ENCODE measurements at places on chromosomes 2 and 18.

DNA sequence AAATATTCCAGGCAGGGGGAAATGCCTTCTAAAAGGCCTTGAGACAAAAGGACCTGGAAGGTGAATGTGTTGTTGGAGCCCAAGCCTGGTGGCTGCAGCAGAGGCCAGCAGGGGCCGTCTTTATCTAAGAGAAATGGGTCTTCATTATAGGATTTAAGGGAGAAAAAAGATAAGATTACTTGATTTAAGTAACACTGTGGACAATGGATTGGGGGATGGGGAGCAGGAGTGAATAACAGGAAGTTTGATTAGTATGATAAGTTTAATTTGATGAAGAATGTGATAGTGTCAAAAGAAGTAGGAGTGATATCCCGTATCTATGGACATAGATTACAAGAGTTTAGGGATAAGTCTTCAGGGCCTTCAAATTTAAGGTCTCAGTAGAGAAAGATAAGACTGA lies 64.2 kb downstream of the WDR75 start:
- no peak for DNase-seq

DNA sequence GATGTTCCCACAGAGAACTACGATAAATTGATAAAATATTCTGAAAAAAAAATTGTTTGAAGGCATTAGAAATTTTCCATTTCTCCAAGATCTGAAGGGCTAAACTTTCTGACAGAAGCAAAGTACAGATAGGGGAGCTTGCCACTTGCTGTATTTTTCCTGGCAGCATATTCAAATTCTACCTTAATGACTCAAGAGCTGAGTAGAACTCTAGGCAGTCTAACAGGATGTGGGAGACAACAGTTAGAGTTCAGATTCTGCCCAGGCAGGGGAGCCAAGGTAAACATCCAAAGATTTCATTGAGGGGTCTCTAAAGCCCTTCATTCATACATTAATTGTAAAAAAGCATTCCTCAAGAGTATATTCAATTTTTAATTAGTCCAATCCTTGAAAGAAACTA lies 46.0 kb upstream of the RIT2 start:
- DNase-seq: no peak

DNA sequence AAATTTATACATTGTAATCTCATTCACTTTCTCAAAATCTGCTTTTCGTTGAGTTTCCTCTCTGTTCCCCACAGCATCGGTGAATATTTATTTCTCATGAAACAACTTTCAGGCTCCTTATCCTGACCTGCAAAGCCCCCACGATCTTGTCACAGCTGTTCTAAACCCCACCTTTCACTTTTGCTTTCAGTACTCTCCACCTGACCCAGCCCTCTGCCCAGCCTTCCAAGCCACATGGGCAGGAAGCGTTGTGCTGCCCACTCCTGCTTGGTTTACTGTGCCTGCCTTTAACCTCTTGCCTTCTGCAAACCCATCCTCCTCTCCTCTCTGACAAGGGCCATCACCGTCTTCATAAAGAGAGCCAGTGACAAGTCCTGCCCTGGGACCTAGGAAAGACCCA lies 262.5 kb downstream of the GALR1 start:
- DNase-seq: no peak

DNA sequence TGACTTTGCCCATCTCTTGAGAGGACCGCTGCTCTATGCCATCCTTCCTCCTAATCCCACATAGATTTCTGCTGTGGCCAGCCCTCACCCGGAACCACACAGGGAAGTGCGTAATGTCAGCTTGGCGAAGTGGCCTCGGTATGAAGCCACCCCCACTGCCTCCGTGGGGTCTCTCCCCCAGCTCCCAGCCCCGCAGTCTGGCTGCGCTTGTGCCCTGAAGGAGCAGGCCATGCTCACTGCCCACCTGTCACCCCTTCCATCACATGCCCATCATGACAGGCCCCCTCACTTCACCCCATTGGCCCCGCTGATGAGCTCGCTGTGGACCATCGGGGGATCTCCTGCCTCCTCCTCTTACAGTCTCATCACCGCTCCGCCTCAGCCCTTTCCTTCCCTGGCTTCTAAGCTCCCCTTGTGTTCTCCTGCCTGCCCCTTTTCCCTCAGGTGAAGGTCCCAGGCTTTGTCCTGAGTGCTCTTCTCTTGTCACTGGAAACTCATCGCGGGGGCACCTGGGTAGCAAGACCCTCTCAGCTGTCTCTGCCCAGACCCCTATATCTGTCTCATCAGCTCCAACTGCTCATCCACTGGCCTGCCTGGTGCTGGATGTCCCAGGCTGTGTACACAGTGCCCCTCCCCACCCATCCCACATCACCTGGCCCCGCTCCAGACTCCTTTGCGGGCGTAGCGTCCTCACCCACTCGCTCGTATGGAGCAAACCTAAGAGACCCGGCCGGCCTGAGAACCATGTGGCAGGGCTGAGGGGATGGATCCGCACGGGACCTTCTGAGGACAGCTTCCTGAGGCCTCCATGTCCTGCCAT lies 81.7 kb downstream of the GLI2 start:
- DNase-seq: no peak

DNA sequence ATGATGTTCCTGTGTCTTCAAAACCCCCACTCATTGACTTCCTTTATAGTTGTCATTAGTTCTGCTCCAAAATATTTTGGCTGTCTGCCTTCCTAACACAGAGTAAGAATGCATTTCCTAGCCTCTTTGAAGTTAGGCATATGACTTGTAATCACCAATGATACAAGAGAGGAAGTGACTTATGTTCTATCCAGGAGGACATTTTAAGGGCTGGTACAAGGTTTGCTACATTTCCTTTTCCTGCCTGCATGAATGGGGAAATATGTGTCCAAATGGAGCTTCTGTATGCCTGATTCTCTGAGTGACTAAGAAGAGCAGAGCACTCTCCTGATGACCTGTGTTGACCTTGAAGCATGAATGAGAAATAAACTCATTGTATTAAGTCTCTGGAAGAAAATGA lies 115.1 kb downstream of the PLCL1 start:
- no peak for DNase-seq

DNA sequence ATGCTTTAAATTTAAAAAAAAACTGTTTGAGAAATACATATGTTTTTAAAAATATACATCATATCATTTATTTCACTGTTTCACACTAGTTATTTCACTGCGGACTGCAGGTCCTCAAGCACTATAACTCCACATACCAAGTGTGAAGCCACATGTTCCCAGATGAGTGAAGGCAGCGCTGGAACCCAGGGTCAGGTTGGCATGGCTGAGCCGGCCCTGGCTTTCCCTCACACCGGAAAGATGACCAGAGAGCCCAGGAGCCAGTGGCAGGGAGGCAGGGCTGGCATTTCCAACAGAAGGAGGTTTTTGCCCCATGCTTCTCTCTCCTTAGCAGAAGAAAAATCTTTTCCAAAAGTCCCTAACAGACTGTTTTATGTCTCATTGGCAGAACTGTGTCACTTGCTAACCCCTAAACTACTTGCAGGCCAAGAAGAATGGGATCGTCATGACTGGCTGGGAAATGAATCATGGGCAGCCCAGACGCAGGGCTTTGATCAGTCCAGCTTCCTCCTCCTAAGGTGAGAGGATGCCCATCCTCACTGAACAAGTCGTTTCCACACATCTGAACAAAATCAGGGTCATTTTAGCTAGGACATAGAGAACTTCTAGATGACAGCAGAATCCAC lies 287.6 kb upstream of the HNRNPA3 start:
- no peak for DNase-seq

- DNase-seq: no peak
These were observed at the start of gene CAVIN2 for GRCh38 chr2:191846515-191847476. Gene CAVIN2 (minus strand): TSS chr2:191847088. CDS start chr2:191846925, 163 bp downstream.

GRCh38 chr2:72944804-72945449 lies 27.6 kb downstream of the EMX1 start:
- DNase-seq: no peak

DNA sequence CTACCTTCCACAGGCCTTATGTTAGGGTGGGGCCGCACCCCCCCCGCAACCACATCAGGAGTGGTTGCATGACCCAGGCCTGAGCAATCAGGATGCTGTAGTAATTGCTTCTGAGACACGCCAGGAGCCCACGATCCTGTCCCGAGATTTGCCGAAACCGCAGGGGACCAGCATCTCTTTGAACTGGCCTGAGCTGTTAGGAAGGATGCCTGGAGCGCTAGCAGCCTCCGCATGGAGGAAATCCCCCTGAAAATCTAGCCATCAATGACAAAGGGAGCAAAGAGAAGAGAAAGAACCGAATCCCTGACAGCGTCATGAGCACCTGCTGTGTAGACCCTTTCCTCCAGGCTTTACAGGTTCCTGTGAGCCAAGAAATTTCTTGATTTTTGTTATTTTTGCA lies 8.7 kb upstream of the TEX44 start:
- DNase-seq: no peak

DNA sequence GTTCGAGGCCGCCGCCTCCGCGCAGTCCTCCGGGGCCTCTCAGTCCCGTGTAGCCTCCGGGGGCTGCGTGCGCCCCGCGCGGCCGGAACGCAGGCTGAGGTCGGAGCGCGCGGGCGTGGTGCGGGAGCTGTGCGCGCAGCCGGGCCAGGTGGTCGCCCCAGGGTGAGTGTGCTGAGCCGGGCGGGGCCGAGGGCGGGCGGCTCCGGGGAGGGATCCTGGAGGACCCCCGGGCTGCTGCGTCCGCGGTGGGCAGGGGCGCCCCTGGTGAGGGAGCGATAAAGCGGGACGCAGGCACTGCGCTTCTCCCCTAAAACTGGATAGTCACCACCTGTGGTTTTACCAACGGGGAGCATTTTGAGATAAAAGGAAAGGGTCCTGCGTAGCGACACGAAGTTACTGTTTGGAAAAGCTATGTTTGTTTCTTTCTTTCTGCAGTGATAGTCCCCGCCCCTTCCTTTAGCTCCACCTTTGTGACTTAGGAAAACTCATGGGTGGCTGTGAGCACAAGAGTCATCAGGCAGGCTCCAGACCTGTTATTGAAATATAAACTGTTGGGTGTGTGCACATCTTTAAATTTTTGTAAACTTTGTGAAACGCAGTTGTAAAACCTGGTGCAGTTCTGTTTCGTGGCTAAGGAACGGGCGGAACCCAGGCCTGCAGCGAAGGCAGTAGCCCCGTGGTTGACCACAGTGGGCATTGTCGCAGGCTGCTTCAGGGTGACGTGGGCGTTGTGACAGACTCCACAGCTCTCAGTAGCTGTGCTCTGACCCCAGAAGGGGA lies 687 bp downstream of the CTDP1 start:
- DNase-seq: peak; percentile 18

DNA sequence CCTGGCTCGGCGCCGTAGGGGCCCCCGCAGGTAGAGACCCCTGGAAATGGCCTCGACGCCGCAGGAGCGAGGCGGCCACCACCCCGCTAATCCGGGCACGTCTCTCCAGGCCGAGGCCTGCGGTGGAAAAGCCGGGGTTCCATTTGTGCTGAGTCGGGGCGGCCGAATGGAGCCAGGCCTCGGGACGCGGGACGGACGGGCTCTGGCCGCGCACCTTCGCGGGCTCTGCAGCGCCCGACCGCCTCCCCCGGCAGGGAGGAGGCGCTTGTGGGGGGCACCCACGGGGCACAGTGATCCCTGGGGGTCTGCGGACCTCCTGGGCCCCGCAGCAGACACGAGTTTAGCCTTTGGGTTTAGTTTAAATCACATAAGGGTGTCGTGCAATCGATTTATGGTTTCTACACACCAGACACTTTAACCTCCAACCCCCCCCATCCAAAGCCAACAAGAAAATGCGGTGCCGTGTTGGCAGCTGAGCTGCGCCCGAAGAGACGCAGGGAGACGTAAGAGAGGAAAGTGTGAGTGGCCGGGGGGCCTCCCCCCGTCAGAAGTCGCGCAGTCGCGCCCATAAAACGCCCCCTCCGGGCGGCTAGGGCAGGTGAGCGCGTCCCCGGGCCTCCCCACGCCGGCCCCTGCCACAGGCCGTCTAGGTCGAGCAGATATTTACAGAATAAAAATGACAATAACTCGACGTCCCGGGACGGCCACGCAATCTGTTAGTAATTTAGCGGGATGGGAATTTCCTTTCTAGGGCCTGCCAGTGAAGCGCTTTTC lies 1.0 kb upstream of the NFATC1 start:
- DNase-seq: peak; percentile 69

DNA sequence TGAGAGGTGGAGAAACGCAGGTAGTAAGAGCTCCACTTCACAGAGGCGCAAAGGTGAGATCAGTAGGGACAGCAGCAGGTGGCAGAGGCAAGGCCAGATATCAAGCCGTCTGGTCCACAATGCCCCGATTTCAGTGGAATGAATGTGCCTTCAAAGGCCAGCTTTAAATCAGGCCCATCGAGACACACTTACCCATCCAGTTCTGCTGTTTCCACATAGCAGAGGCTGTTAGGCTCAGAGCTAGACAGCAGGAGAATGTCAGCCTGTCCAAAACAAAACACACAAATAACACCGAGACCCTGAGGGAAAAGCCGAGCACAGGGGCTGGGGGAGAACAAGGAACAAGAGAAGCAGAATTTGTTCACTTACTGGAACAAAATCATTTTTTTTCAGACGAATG lies 75.8 kb upstream of the NARS1 start:
- DNase-seq: no peak

DNA sequence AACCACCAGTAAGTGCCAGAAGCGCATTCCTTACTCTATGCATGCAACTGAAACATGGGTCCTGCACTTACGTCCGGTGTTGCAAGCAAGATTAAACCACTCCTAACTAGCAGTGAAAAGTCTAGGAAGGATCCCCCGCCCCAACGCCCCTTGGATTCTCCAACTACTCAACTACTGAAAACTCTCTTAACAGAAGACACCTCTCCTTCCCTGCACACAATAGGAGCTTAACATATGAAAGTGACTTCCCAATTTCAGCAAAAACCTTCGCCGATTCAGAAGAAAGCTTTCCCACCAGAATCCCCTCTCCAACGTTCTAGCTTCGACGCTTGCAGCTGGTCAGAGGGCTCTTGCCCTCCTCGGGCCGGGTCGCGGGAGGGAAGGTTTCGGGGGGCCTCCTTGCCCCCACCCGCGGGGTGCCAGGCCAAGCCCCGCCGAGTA lies 578 bp downstream of the IWS1 start:
- no peak for DNase-seq

DNA sequence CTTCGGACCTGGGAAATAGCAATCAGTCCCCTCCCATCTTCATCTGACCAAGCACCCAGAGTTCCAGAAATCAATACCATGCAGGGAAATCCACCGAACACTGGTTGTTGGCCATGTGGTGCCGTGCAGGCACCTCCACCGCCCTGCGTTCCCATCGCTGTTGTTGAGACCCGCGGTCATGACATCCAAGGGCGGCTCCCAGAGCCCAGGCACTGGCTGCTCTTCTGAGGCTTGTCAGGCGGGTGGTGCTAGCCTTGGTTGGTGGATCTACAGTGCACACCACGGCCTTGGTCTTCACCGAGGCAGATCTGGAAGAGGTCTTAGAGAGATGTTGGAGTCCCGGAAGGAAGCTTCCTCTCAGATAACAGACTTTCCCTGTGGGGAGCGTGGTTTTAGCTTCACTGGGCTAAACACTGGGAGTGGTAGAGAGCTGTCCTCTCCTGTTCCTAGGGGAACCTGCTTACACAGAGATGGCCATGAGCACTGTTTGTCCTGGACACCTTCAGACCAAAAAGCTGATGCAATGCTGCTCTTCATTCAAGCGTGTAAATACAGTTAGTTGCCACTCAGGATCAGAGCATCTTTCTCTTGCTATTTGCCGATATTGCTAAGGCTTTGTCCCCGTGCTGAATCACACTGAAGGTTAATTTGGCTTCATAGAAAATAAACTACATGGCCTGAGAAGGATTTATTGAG lies 58.3 kb downstream of the SMIM21 start:
- DNase-seq: no peak
